ENCODE measurements at places on chromosomes 16 and 17.

DNA sequence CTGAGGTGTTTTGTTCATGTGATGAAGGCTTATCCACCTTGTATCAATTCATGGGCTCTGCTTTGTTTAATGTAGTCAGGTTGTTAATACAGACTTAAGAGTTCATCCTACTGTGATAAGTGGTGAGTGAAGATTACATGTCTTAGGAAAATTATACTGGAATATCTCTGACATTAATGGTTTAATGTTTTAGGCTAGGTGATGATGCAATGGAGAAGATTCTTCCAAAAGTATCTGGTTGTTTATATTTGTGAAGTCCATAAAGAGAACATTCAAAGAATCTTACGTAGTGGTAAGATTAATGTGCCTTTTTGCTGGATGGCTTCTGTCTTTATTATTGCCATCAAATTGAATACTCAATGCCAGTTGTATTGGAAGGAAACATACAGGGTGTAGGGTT, 236.4 kb downstream of the BCAS3 start:
- DNase-seq, result no peak

DNA sequence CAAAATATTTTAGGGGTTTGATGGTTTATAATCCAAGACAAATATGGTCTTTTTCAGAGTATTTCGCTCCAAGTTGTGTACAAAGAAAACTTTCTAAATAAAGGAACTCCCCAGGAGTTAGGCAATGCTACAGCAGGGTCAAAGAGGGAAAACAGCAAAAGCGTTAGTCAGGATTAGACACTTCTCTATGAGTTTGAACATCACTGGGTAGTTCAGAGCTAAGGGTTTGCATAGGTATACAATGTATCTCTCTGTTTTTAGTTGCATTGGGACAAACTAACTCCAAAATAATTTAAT, 34.8 kb downstream of the FAM20A start:
- DNase-seq, result no peak

DNA sequence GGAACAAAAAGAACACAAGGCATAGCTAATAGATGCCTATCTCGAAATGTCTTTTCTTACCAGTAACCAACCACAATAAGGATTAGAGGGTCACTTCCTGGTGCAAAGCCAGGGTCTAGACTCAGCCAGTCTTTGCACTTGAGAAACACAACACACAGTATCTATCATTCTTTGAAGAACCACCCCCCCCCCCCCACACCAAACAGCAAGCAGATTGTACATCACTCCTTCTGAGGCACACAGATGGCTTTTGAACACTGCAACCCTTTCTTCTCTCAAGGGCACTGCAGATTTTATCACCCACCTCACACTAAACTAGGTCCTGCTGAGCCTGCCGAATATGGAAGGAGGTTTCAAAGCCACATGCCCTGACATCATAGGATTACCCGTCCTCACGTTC, 145.6 kb downstream of the AATF start:
- DNase-seq, result no peak

GRCh38 chr16:65333283-65333682, 211.4 kb upstream of the CDH11 start:
- no peak for DNase-seq
